ENCODE measurements at places on chromosomes 16 and 17.

GRCh38 chr17:38587947-38588787, 17.6 kb downstream of the SRCIN1 start:
- no peak for DNase-seq

GRCh38 chr16:17885659-17886207, 415.0 kb upstream of the XYLT1 start:
- DNase-seq: no peak

DNA sequence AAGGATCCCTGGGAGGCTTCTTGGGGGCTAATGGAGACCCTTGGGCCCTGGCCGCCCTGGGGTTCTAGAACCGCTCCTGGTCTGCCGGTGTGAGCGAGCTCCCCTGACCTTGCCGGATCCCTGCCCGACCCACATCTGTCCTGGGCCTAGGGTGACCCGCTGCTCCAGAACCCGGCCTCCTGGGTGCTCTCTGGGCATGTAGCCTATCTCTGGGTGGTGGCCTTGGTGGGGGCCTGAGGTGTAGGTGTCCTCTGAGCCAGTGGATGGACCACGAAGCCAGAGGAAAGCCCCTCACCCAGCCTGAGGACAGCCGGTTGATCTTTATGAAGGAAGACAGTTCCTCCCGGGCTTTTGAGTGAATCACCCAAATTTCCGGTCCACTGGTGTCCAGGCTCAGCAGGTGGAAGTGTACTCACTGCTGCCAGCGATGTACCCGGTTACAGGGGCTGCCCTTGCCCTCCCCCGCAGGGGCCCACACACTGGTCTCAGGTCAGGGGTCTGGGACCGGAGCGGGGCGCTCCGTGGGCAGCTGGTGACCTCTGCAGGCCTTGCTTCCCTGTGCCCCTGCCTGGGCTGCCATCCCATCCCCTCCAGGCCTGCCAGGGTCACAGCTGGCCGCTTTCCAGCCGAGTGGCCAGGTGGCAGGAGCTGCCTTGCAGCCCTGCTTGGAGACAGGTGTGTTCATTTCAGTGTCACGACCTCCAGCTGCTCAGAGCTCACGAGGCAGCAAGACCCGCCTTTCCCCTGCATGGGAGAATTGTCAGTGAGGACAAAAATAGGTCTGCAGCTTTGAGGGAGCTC, 10.5 kb upstream of the GSE1 start:
- DNase-seq: peak; percentile 1

GRCh38 chr17:43905985-43906852, 1.1 kb downstream of the MPP2 start:
- peak; percentile 54 for DNase-seq

DNA sequence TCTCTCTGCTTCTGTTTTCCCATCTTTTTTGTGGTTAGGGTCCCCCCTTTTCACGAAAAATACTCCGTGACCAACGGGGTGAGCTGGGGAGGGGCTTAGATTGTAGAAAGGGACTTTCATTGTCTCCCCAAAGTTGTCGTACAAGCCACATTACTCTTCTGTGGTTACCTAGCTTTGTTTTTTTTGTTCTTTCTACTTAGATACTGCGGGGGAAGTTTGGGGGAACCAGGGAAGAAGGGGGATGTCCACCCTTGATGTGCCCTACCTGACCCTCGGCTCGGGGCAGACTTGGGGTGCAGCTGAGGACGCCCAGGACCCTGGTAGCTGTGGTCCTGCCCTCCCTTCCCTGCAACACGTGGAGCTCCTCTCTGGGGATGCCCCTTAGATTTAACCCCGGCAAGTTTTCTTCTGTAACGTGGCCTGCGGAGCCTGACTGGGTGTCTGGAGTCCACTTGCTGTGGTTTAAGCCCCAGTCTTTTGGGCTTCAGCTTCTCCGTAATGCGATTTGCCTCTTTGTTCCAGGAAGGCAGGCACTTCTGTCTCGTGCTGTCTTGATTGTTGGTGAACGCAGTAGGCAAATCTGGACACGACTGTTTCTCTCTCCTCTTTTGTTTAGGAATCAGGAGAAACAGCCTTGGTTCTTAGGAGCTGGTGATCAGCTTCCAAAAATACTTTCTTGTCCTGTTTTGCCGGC, 892 bp downstream of the ABCC1 start:
- peak; percentile 40 for DNase-seq

All from kidney glomerular epithelial cell (primary cell).